Tongue (tissue), 3 donors: ENCODE measurements at places on chromosomes 12 and 14.

DNA sequence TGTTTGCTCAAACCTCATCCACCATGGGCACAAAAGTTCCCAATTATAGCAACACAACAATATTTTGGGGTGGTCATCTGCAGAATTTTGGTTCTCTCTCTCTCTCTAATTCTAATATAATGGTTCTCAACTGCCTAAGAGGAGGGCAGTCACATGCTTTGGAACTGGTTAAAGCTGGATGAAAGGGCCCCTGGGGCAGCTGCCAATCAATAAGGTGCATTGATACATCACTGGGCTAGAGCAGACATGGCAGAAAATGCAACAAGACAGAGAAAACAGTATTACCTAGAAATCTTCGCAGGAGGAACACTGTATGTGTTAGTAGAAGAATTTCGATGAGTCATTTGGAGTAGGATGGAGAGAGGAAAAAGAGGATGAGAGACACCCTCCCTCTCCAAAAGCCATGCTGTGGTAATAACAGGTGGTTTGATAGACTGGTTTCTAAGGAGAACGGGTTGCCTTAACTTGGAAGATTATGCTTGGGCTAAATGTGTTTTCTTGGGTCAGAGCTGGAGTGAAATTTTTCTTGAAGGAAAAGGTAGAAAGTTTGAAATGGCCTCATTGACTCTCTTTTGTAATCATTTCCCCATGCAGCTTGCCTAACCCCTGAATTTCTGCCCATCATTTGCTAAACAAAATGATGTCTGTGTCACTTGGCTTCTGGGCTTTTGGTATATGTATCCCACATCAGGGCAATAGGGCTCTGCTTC lies 67.1 kb upstream of the HIF1A start:
- DNase-seq, result no peak

DNA sequence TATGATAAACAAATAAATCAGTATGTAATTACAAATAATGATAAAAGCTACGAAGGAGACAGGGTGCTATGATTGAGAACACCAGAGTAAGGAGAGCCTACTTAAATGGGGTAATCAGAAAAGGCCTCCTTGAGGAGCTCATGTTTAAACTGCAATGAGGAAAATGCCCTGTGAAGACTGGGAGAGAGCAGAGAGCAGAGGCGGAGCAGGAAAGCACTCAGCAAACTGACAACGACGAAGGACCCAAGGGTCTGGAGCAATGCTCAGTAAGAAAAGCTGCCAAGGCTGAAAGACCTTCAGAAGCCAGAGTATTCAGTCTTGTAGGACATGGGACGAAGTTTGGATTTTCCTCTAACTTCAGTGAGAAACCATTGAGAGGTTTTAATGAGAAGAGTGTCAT lies 114.2 kb upstream of the PLEKHA5 start:
- no peak for DNase-seq

GRCh38 chr12:120468821-120469449 lies 613 bp downstream of the SRSF9 start:
- DNase-seq, result peak; percentile 74

- DNase-seq, result peak; percentile 79
These were observed 37.1 kb downstream of the CMAS start for GRCh38 chr12:22083167-22083566.

- peak; percentile 98 for DNase-seq
These were observed 1.3 kb downstream of the ARHGEF40 start for GRCh38 chr14:21071225-21072030.

GRCh38 chr14:23639048-23639890 lies 3.1 kb downstream of the DHRS2 start:
- no peak for DNase-seq

DNA sequence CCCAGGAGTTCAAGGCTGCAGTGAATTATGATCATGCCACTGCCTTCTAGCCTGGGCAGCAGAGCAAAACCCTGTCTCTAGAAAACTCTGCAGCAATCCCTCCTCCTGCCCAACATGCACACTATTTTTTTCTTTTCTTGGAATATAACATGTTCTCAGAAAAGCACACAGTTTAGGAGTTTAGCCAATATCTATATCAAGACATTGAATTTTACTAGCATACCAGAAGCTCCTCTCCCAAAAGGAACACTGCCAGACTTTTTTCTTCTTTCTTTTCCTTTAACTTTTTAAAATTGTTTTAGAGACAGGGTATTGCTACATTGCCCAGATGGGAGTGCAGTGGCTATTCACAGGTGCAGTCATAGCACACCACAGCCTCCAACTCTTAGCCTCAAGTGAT lies 107.1 kb upstream of the AEBP2 start:
- no peak for DNase-seq

DNA sequence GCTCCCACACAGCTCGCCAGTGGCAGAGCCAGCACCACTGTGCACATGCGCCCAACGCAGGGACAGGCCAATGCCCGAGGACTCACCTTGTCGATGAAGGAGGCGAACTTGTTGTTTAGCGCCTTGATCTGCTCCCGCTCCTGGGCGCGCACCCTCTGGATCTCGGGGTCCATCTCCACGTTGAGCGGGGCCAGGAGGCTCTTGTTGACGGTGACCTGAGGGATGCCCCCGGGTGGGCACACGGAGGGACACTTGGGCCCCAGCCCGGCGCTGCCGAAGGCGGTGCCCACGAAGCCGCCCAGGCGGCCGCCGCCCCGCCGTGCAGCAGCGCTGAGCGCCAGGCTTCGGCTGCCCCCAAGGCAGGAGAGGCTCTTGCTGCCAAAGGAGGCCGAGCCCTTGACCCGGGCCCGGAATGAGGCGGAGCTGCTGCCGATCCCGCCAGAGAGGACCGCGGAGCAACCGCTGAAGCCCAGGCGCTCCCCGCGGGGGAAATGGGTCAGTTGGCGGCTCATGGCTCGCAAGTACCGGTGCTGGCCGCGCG lies at the start of gene KRT72:
TSS of gene KRT72 (minus strand) at position 523 of the 541 bp plus-strand sequence. CDS start at position 512, 11 bp downstream.
- DNase-seq, result no peak

DNA sequence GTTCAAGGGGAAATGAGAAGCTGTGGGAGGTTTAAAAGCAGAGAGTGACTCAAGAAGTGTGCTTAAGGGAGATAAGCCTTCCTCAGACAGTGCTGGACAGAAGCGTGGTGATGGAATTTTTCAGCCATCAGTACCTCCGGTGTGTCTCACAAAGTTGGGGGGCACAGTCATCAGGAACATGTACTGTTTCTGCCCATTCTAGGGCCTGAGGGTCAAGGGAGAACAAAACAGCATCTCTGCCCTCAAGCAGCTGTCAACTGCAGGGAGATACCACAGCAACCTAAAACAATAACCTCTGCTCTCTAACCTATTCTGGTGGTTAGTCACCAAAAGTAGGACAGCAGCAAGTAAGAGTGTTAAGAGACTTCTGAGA lies 2.0 kb upstream of the STON2 start:
- no peak for DNase-seq

DNA sequence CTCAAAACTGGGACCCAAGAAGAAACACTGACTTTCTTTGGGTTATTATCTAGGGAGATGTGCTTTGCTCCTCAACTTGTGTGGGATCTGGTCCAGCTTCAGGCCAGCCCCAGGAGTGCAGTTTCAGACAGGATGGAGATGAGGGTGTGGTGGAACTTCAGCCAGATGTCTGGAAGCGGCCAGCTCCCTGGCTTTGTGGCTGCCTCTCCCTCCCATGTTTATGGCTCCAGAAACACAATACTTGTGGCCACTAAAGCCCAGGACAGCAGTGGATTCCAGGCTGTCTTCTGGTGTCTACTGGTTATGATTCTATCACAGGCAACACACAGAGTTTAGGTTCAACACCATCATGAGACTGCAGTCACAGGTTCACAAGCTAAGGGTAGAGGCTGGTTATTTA lies 44.2 kb upstream of the EMP1 start:
- DNase-seq, result no peak

- DNase-seq, result no peak
These were observed 114.4 kb downstream of the LMNTD1 start for GRCh38 chr12:25438638-25439037.

DNA sequence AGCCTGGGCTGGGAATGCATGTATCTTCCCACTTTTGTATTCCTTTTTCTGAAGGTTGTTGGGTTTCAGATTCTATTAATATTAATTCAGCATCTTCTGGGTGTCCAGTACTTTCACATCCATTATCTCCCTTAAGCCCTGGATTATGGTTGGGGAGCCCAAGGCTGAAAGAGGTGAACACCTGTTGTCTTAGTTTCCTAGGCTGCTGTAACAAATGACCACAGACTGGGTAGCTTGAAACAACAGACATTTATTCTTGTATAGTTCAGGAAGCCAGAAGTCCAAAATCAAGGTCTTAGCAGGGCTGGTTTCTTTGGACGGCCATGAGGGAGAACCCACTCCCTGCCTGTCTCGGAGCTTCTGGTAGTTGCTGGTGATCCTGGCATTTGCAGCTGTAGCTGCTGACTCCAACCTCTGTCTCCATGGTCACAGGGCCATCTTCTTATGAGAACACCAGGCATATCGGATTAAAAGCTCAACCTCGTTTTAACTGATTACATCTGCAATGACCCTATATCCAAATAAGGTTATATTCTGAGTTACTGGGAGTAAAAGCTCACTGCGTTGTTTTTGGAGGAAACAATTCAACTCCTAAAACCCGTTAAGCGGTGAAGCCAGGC lies 68.2 kb upstream of the CLMN start:
- DNase-seq, result no peak

- DNase-seq, result no peak
These were observed 5.1 kb downstream of the CLMN start for GRCh38 chr14:95314609-95315008.
